ENCODE measurements at places on chromosomes 16 and 17. TPM values are rescaled to one million over a fixed set of nuclear protein-coding genes. Genes with fewer than 3 reads are reported as not detected.

The MPV17L gene
- 0.43 TPM for polyA plus RNA-seq

The NRN1L gene
- 0.41 TPM for polyA plus RNA-seq

GRCh38 chr17:19322861-19323260, 39.7 kb downstream of the B9D1 start:
- no peak for DNase-seq

- DNase-seq, result no peak
These were observed 80.7 kb downstream of the HS3ST3A1 start for GRCh38 chr17:13520899-13521572.

DNA sequence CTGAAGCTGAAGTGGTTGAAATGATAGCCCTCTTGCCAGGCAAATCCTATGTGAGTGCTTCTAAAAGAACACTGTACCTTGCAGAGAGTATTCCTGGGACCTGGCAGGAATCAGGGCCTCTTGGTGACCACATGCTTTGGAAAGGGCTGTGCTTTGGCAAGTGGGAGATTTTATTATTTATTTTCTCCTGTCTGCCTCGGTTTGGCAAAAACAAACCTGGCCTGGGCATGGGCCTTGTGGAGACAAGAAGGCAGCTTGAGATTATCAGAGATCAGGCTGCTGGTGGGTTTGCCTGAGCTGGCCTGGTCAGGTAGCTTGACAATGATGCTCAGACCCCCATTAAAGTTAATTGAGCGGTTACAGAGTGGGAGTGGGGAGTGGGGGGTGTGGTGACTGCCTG, 24.6 kb downstream of the ABCC1 start:
- DNase-seq, result no peak

DNA sequence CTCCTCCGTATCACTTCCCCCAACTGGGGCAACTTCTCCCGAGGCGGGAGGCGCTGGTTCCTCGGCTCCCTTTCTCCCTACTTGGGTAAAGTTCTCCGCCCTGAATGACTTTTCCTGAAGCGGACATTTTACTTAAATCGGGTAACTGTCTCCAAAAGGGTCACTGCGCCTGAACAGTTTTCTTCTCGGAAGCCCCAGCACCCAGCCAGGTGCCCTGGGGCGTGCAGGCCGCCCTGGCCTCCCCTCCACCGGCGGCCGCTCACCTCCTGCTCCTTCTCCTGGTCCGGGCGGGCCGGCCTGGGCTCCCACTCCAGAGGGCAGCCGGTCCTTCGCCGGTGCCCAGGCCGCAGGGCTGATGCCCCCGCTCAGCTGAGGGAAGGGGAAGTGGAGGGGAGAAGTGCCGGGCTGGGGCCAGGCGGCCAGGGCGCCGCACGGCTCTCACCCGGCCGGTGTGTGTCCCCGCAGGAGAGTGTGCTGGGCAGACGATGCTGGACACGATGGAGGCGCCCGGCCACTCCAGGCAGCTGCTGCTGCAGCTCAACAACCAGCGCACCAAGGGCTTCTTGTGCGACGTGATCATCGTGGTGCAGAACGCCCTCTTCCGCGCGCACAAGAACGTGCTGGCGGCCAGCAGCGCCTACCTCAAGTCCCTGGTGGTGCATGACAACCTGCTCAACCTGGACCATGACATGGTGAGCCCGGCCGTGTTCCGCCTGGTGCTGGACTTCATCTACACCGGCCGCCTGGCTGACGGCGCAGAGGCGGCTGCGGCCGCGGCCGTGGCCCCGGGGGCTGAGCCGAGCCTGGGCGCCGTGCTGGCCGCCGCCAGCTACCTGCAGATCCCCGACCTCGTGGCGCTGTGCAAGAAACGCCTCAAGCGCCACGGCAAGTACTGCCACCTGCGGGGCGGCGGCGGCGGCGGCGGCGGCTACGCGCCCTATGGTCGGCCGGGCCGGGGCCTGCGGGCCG, 1.6 kb downstream of the HIC1 start:
- no peak for DNase-seq

- DNase-seq, result no peak
These were observed 1.1 kb downstream of the ABCA9 start for GRCh38 chr17:69059458-69060175.

- DNase-seq, result peak; percentile 41
These were observed 10.3 kb downstream of the ZNF18 start for GRCh38 chr17:11986942-11987329.

DNA sequence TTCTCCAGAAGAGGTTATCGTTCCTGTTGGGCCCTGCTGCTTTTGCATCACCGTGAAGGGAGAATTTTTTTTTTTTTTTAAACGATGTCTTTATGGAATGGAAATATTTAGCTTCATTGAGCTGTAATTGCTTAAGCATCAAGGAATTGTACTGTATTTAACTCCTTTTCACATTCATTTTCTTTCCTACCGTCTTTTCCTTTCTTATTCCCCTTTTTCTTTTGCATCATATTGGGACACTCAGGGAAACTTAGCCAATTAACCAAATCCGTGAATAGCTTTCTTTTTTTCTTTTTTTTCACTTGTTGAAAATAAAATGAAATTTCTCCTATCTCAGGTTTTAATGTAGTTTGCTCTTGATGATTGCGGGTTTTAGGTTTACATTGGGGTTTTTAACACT, 1.5 kb downstream of the TNRC6A start:
- no peak for DNase-seq

DNA sequence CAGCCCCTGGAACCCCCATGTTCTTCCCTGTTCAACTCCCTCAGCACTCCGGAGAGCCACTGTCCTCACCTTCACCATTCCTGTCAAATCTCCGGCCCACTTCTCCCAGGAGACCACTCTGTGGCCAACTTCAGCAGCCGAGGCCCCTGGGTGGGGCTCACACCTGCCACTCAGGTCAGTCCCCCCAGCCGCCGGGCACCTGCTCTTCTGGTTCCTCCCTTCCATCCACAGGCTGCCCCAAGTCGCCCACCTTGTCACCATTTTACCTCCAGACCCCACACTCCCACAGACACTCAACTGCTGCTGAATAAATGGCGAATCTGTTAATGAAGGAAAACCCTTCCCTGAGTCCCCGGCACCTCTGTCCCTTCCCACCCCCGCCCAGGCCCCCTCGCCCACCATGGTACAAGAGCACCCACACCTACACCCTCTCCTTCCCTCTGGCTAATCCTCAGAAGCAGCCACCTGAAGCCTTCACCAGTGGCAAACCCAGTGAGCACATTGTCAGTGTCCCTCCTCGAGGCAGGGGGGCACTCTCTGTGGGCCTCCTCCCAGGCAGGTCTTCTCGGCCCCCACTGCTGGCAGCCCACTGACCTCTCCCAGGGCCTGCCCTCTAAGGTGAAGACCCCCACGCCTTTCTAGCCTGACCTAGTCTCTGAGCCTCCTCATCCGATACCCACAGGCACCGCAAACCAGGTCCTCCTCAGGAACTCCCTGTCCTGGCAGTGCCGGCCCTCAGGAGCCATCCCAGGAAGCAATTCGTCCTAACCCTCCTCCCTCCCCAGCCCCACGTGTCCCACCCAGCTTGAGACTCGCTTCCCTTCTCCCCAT, 8.2 kb downstream of the CANT1 start:
- DNase-seq, result no peak

DNA sequence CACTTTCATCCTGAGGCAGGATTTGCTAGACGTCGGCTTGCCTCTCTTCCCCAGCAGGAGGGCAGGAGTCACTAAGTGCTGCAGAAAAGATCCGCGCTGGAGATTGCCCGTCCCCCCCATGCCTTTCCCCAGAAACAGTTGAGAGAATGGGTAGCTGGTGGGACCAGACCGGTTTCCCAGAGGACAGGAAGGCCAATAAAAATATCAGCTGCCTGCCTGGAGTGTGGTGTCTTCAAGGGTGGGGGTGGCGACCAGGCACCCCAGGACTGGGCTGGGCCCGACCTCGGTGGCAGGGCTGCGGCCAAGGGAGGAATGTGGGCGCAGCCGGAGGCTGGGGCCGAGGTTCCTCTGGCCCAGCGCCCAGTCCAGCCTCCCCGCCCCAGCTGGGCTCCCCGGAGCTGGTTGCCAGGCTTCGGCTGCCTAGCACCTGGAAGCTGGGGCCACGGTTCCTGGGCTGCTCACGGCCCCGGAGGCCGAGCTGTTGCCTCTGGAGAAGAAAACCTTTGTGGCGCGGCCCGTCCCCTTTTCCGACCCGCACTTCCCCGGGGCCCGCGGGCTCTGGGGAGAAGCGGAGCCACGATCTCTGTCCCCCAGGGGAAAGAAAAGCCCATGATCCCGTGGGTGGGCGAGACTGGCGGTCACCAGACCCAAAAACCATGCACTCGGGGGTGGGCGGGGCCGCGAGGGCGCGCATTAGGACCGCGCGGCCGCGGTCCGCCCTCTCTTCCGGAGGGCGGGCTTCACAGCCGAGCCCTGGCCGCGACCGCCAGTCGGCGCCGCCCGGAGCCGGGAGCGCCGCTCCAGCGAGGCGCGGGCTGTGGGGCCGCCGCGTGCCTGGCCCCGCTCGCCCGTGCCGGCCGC, at the start of gene TRAF4:
Gene TRAF4 (plus strand): TSS at position 769 of the 861 bp plus-strand sequence. CDS start 102 bp downstream, outside the sequence.
- peak; percentile 92 for DNase-seq
